Progenitor cell of endocrine pancreas (in vitro differentiated cells): ENCODE measurements at places on chromosomes 12 and 14. TPM values are rescaled to one million over a fixed set of nuclear protein-coding genes. Genes with fewer than 3 reads are reported as not detected.

Gene CFAP73
- total RNA-seq: not detected in 2 replicates

Gene TBC1D30
- total RNA-seq: 3.0 and 3.4 TPM in 2 replicates

Gene JDP2
- total RNA-seq: 13.1 and 16.7 TPM in 2 replicates

Gene CNTN1
- 3.1 and 3.6 TPM in 2 replicates for total RNA-seq

Gene TAS2R7
- total RNA-seq: not detected in 2 replicates

Gene AQP6
- 0.29 TPM in 1 of 2 replicates, not detected in the other for total RNA-seq

Gene KRT3
- total RNA-seq: not detected in 2 replicates

Gene ADGRD1
- 4.0 and 6.6 TPM in 2 replicates for total RNA-seq

Gene MMP17
- total RNA-seq: 0.48 and 0.49 TPM in 2 replicates

Gene KRT77
- not detected in 2 replicates for total RNA-seq

Gene EML1
- 34.9 and 42.6 TPM in 2 replicates for total RNA-seq

Gene CIDEB
- total RNA-seq: 1.9 and 3.0 TPM in 2 replicates

DNA sequence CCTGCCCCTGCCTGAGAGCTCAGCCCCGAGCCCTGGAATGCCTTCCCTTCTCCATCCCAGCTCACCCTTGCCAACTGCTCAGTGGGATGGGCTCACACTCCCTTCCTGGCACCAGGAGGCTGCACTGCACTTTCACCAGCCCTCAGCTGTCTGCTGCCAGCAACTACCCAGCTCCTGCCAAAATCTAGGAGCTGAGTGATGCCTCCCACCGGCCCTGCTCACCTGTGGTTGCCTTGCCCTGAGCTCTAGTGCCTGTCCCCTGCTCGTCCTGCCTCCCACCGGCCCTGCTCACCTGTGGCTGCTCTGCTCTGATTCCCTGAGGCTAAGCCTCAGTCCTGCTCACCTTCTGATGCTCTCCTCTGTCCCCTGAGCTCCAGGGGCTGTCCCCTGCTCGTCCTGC lies 119.8 kb downstream of the TMEM121 start:
- H3K27me3 ChIP-seq: no peaks in the 10 kb centered on the region
- no peak for DNase-seq
- no peak overlapping the region for H3K4me3 ChIP-seq

- peaks cover 4% of the 10 kb centered on the region for H3K27me3 ChIP-seq
- H3K4me3 ChIP-seq: no peak overlapping the region
- peaks cover 10% of the 10 kb centered on the region for H3K4me1 ChIP-seq
- no peak for DNase-seq
- H3K27ac ChIP-seq: no peak overlapping the region
- no peaks in the 10 kb centered on the region for H3K36me3 ChIP-seq
Observed at GRCh38 chr12:65659681-65660080, 164.6 kb upstream of the HMGA2 start.

GRCh38 chr12:54404061-54405004 lies 14.7 kb downstream of the ITGA5 start:
- H3K27ac ChIP-seq: no peak overlapping the region
- no peaks in the 10 kb centered on the region for H3K27me3 ChIP-seq
- H3K4me3 ChIP-seq: no peak overlapping the region

GRCh38 chr14:74257078-74257940 lies 18.1 kb downstream of the VSX2 start:
- H3K4me1 ChIP-seq: no peaks in the 10 kb centered on the region
- no peaks in the 10 kb centered on the region for H3K36me3 ChIP-seq
- peak overlapping the region; percentile 75 for H3K4me3 ChIP-seq
- peak; percentile 41 for DNase-seq
- peaks cover 57% of the 10 kb centered on the region for H3K27me3 ChIP-seq

GRCh38 chr12:47834199-47834903 lies 14.6 kb upstream of the HDAC7 start:
- no peak for DNase-seq
- H3K4me1 ChIP-seq: peaks cover 14% of the 10 kb centered on the region
- no peak overlapping the region for H3K27ac ChIP-seq
- H3K27me3 ChIP-seq: peaks cover 4% of the 10 kb centered on the region
- no peak overlapping the region for H3K4me3 ChIP-seq
- H3K36me3 ChIP-seq: no peaks in the 10 kb centered on the region

- DNase-seq: peak; percentile 57
- peaks cover 23% of the 10 kb centered on the region for H3K4me1 ChIP-seq
- peak within 1 kb of the TSS; percentile 92 for H3K4me3 ChIP-seq
- peak within 1 kb of the TSS; percentile 94 for H3K27ac ChIP-seq
Observed at GRCh38 chr14:23302290-23303225, at the start of gene PPP1R3E. PPP1R3E (minus strand) TSS chr14:23302859; CDS start chr14:23302576, 283 bp downstream.

DNA sequence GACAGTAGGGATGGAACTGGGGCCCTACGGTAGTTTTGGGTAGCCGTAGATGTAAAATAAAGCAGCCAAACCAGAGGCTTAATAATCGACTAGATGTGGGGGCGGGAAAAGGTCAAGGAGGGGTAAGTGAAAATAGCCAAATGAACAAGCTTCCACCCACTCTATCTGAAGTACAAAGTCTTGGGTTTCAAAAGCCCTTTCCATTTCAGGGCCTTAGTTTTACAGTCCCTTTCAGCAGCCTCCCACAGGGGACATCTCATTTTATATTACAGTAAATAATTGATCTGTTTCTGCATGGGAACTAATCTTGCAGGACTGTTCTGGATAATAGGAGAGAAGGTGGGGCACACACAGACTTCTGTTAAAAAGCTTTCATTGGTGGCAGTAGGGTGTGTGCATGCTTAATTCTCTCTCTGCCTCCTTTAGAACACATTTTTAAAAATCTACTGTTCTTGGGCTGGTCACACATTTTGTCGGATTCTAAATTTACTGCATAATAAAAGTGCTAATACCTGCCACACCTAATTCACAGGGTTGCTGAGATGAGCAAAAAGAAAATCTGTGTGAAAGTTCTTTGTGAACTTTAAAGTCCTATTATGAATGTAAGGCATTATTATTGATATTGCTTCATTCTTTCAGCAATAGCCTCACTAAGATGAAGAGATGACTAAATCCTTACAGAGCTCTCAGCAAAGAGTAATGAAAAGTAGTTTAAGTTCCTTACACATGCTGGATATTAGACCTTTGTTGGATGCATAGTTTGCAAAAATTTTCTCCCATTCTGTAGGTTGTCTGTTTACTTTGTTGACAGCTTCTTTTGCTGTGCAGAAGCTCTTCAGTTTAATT lies 104.6 kb downstream of the ITPR2 start:
- H3K36me3 ChIP-seq: peaks cover 4% of the 10 kb centered on the region
- peaks cover 17% of the 10 kb centered on the region for H3K4me1 ChIP-seq
- no peak overlapping the region for H3K4me3 ChIP-seq
- no peak overlapping the region for H3K27ac ChIP-seq

DNA sequence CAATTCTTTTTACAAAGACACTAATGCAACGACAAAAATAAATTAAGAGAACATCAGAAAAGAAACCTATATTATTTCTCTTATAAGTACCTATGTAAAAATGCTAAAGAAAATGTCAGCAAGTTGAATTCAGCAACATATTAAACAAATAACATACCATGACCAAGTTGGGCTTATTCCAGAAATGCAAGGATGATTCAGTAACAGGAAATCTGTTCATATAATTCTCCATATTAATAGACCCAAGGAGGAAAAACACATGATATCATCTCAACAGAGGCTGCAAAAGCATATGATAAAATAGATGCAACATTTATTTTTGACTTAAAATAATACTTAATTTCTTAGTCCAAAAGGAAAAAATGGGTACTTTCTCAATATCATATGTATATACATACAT lies 25.1 kb upstream of the GPHB5 start:
- no peak for DNase-seq
- H3K27ac ChIP-seq: no peak overlapping the region
- no peak overlapping the region for H3K4me3 ChIP-seq
- peaks cover 4% of the 10 kb centered on the region for H3K4me1 ChIP-seq
- peaks cover 7% of the 10 kb centered on the region for H3K27me3 ChIP-seq

- H3K27me3 ChIP-seq: no peaks in the 10 kb centered on the region
- peaks cover 18% of the 10 kb centered on the region for H3K36me3 ChIP-seq
- H3K27ac ChIP-seq: no peak overlapping the region
- H3K4me3 ChIP-seq: no peak overlapping the region
Observed at GRCh38 chr12:62285284-62285683, 25.1 kb downstream of the USP15 start.

DNA sequence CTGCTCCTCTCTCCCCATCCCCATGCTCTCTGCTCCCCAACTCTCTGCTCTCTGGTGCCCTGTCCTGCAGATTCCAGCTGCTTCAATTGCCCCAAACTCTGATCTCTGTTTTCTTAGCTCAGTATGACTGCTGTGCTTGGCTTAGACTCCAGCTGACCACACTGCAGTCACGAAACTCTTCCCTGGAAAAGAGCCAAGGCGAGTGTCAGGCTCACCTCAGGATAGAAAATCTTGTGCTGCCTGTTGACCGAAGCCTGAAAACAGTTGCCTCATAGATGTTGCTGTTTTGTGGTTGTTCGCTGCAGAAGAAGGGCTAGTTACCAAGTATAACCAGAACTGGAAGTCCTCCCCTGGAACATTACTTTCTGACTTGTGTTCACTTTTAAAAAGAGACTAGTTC lies 6.7 kb upstream of the STON2 start:
- no peak overlapping the region for H3K27ac ChIP-seq
- no peak overlapping the region for H3K4me3 ChIP-seq

GRCh38 chr12:130485291-130486145 lies 147.8 kb downstream of the PIWIL1 start:
- no peak overlapping the region for H3K27ac ChIP-seq
- no peak for DNase-seq
- H3K4me3 ChIP-seq: no peak overlapping the region
- H3K4me1 ChIP-seq: no peaks in the 10 kb centered on the region

GRCh38 chr12:50753232-50753769 lies 10.6 kb upstream of the ATF1 start:
- peaks cover 11% of the 10 kb centered on the region for H3K36me3 ChIP-seq
- DNase-seq: no peak
- no peak overlapping the region for H3K27ac ChIP-seq
- peaks cover 6% of the 10 kb centered on the region for H3K4me1 ChIP-seq
- H3K4me3 ChIP-seq: no peak overlapping the region

GRCh38 chr12:1403417-1403816 lies 191.0 kb downstream of the FBXL14 start:
- no peak overlapping the region for H3K27ac ChIP-seq
- peaks cover 11% of the 10 kb centered on the region for H3K36me3 ChIP-seq
- no peaks in the 10 kb centered on the region for H3K4me1 ChIP-seq
- no peak overlapping the region for H3K4me3 ChIP-seq

DNA sequence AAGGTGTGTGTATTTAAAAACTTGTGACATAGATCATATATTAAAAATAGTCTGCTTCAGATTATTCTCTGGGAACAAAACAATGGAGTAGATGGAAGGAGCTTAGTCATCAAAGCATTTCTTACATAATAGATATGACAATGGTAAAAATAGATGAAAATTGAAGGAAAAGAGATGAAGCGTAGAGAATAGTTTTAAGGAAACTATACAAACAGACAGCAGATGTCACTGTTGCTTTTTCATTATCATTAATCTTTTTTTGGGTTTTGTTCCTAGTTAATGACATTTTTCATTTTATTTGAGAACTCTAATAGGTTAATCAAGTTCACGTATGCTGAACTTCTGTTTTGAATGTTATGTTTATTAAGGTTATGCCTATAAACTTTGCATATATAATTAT lies 149.2 kb upstream of the FBXO33 start:
- H3K27me3 ChIP-seq: no peaks in the 10 kb centered on the region
- H3K27ac ChIP-seq: no peak overlapping the region
- peaks cover 1% of the 10 kb centered on the region for H3K4me1 ChIP-seq
- no peak overlapping the region for H3K4me3 ChIP-seq
- no peak for DNase-seq

DNA sequence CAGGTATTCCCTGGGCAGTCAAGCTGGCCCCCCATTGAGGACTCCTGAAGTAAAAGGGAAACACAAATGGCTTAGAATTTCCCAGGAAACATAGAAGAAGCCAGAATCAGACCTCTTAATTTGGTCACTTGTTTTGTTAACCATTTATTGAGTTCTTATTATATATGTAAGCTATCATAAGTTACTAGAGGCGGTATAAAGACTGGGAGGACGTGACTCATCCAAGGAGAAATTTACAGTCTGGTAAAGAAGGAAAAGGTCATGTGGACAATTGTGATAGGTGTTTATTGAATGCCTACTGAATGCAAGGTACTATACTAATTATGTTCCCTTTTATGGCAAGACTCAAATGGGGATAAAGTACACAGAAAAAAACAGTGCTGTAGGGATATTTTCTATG lies 146.7 kb downstream of the DYRK2 start:
- no peak for DNase-seq
- H3K36me3 ChIP-seq: no peaks in the 10 kb centered on the region
- no peaks in the 10 kb centered on the region for H3K27me3 ChIP-seq
- H3K27ac ChIP-seq: no peak overlapping the region
